MCF 10A (cell line): ENCODE measurements at places on chromosomes 11 and 22. TPM values are rescaled to one million over a fixed set of nuclear protein-coding genes. Genes with fewer than 3 reads are reported as not detected.

Gene CNTF
- 2.4 and 2.9 TPM in 2 replicates for total RNA-seq

Gene OR8G5
- not detected in 2 replicates for total RNA-seq

Gene FDXACB1
- 0.79 and 1.0 TPM in 2 replicates for total RNA-seq

Gene SLC37A2
- total RNA-seq = 5.2 and 7.8 TPM in 2 replicates

Gene TMEM86A
- total RNA-seq = 0.30 and 0.49 TPM in 2 replicates

Gene OR5T1
- total RNA-seq = not detected in 2 replicates

GRCh38 chr11:70836071-70836470 lies 416.3 kb downstream of the SHANK2 start:
- DNase-seq = no peak

DNA sequence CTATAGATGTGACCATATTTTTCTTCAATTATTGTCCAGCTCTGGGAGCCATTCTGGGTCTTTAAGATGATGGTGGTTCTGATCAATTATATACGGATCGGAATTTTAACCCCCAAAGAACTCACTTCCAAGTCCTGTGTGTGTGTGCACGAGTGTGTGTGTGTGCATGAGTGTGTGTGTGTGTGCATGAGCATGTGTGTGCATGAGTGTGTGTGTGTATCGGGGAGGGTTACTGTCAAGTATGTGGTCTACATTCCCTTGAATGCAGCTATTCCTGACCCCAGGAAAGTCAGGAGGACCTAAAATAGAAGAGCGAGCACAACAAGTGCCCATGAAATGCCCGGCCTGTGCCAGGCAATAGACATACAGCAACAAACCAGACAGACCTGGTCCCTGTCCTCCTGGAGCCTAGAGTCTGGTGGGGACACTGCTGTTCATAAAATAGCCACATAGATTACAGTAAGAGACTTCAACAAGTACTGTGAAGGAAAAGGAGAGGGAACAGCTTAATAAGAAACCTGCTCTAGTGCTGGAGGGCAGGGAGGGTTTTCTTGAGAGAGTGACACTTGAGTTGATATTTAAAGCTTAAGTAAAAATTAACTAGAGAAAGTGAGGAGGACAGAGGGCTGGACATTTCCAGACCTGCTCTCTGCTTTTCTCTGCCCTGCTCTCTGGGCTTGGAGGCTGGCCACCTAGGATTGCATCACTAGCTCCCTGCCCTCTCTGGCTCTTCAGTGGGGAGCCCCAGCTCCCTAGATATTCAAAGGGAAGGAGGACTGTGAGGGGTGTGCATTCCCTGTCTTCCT lies 66.1 kb upstream of the SPON1 start:
- DNase-seq = no peak

DNA sequence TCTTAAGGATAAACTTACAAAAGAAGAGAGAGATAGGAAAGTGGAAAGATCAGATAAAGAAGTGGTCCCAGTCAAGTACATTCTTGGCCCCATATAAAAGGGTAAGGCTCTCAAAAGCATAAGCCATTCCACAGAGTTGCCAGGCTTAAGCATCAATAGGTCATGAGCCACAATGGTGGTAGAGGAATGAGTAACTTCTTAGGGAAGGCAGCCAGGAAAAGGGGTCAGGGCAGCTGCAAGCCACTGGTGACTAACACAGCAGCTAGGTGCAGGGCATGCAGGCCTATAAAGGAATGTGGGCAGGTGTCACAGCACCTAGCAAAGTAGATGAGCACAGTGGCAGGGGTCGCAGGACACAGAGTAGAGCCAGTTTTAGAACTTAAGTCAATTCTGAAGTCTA lies 302.6 kb upstream of the FAT3 start:
- peak; percentile 62 for DNase-seq

DNA sequence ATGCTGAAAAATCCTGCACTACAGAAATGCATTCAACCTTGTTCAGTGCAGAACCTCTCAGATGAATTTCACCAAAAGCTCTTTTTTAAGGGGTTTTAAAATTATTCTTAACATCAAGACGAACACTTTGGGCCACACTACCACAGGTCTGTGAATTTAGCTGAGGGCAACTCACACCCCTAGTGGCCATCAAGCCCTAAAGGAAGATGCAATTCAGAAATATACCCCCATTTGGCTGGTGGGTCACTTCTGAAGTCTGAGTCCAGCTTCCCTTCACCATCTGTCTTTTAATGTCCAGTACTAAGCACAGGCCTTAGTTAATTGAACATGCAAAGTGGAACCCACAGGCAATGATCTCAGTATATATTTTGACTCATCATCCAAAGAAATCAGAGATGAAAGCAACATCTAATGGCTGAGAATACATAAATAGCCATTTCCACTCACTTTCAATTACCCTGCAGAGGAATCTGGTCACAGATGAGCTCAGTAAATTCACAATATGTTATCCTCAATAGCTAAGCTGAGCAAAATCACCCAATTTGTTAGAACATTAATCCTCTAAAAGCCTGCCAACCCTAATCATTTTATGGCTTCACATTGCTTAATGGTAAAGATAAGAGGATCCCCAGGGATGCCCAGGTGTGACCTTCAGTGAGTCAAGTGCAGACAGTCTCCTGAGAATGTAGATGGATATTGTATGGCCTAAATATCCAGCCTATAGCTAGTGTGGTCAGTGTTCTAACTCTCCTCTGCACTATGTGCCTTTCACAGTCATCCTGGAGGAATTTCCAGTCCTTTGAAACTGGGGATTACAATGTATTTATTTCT lies 50.3 kb downstream of the FAM76B start:
- DNase-seq = no peak

GRCh38 chr11:97454988-97455387 lies 1065.2 kb downstream of the JRKL start:
- peak; percentile 18 for DNase-seq

DNA sequence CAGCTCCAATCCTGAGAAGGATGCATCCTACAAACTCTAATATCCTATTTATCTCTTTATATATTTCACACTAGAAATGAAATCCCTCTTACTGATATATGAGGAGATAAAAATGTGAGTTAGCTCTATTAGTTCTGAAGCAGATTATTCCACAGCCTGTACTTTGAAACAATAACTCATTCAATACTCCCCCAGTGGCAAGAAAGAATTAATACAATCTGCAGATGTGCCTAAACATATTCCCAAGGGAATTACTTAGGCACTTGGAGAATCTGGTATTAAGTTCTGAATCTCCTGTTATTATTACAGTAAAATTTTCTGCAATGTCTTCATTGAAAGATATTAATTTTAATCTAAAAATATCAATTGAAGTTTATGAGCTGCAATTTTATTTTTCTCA lies 59.4 kb downstream of the DDI1 start:
- DNase-seq = no peak

DNA sequence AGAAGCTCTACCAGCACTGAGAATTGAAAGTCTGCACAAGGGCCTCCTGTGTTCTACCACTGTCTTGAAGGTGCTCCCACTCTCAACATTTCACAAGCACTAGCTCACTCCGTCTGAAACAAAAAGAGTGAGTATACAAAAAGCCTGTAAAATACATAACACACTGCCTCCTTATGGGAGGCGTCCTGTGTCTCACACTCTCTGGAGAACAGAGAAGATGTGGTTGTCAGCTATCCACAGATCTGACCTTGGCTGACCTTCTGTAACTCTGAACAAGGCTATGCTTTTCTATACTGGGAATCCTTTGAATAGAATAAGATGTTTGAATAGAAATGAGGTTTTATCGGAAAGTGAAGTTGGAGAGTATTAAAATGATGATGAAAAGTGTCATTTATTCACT lies 171.3 kb upstream of the TMEM45B start:
- no peak for DNase-seq

DNA sequence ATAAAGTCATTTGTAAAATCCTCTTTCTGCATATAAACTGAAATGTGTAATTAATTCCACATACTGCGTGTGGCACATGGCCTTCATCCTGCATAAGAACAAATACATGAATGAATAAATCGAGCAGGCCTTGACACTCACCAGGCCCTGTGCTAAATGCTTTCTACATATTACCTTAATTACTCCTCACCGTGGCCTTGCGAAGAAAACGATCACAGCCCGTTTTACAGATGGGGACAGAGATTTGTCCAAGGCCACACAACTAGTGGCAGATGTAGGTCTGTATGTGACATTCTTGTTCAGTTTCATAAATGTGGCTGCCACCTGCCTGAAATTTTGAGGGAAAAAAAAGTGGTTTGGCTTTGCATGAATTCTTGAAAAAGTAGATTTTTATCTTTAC lies 5.8 kb upstream of the CCND1 start:
- DNase-seq = no peak

DNA sequence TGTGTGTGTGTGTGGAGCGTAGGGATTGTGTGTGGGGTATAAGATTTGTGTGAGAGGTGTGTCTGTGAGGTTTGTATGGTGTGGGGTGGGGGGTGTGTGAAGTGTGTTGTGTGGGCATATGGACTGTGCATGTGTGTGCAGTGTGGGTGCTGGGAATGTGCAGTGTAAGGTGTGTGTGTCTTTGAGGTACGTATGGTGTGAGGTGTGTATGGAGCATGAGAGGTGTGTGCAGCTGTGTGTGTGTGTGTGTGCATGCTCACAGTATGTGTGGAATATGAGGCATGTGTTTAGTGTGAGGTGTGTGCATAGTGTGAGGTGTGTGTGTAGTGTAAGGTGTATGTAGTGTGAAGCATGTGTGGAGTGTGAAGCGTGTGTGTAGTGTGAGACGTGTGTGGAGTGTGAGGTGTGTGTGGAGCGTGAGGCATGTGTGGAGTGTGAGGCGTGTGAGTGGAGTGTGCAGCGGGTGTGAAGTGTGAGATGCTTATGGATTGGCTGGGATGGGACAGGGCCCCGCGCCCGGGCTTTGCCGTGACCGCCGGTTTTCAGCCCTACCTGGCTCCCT lies 1.7 kb upstream of the TMPRSS6 start:
- DNase-seq = no peak

DNA sequence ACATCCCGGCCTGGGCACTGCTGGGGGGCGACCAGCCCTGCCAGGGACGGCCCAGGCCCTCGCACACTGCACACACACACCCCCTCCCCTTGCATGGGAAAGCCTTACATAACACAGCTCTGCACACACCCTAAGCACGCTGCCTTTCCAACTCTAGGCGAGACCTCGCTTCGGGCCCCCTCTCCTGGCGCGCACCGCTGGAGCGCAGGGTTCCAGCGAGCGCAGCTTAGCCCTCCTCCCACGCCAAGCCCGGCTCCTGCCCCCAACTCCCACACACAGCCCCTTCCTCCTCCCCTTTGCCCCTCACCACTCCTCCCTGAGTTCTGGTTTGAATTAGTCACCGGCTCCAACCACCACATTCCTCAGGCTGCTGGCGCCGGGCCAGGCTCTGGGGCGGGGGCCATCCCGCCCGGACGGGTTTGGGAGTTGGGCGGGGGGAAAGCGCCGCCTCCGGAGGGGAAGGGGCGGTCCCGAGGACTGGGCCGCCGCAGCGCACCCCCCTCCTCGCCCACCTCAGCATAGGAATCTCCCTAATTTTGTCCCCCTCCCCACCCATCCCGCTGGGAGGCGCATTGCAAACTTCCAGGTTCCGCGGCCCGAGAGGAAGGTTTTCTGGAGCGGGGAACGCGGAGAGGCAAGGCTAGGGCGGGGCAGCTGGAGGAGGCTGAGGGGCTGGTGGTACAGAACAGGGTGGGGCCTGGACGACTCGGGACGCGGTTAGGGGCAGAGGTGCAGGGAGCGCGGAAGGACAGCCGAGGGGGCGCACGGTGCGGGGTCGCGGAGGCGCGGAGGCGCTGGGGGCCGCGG lies 966 bp downstream of the AHNAK start:
- DNase-seq = peak; percentile 96

GRCh38 chr22:39243439-39244135 lies 1.2 kb downstream of the PDGFB start:
- DNase-seq = no peak

- DNase-seq = no peak
These were observed 120.9 kb downstream of the MAML2 start for GRCh38 chr11:96222102-96222501.

GRCh38 chr11:64499261-64500004 lies 91.6 kb upstream of the SLC22A12 start:
- DNase-seq = no peak

DNA sequence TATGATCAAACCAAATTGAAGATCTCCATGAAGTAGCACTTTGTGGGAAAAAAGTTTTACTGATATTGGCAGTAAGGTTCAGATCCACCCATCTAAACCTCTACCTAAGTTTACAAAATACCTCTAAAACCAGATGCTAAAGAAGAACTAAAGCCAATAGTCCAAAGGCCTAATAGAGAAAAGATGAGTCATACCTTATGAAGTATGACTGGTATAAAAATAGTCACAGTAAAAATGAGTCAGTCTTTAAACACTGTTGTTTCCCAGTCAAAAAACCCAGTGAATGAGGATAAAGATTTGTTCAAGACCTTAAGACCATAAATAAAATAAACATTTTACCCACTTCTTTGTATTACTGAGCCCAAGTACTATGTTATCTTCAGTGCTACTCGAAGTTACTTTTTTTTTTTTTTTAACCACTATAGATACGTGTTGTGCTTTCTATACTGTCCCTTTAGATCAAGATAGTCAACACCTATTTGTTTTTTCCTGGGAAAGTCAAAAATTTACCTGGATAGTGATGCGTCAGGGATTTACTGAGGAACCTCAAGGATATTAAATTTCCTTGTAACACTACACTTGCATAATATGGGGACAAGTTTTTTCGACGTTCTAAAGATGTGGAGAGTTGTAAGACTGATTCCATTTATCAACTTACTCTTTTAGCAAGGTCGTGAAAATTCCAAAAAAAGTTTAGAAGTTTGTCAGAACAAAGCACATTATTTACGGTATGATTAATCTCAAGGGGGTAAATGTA lies 87.3 kb downstream of the CCDC73 start:
- peak; percentile 76 for DNase-seq

GRCh38 chr22:45670981-45671782 lies 452 bp upstream of the ATXN10 start:
- no peak for DNase-seq

- DNase-seq = no peak
These were observed 569.9 kb upstream of the CADM1 start for GRCh38 chr11:116073854-116074837.

- DNase-seq = no peak
These were observed 523.5 kb upstream of the LRRC4C start for GRCh38 chr11:41982975-41983374.

DNA sequence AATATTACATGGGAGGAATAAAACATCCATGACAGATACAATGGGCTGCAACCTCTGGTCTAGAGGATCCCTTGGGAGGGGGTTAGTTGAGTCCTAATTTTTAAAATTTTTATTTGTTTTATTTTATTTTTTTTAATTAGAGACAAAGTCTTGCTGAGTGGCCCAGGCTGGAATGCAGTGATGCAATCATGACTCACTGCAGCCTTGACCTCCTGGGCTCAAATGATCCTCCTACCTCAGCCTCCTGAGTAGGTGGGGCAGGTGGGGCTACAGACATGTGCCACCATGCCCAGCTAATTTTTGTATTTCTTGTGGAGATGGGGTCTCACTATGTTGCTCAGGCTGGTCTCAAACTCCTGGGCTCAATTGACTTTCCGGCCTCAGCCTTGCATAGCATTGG lies 43.1 kb downstream of the FDX1 start:
- DNase-seq = peak; percentile 67

DNA sequence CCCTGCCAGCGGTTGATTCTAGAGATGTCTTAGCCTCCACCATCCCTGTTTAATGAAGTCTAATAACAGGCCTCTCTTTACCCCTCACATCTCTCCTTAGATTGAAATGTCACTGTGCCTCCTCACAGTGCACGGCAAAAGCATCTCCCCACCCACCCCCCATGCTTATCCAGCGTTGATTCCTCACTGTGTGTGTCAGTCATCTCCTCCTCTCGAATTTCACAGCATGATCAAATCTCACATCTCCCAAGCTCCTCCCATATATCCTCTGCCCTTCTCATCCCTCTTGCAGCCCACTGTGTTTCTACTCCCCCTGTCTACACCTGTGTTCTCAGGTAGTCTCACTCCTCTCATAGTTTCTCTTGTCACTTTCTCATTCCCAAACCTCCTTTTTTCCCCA lies 84.6 kb downstream of the DBX1 start:
- no peak for DNase-seq
